ENCODE measurements at places on chromosomes 16 and 17.

DNA sequence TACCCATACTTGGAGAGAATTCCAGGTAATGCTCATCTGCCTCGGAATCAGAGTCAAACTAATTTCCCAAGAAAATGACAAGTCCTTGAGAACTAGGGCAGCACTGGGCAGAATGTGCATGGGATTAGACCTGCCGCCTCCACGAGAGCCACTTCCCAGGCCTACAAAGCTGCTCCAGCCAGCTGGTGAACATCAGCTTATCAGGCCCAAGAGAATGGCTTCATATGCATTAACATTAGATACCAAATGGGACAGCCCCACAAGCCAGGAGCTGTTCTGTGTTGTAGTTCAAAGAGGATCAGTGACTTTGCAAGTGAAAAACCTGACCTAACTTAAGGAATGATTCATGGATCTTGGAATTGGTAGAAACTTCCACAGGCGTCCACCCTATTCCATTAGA, 203.3 kb downstream of the CYLD start:
- no peak for DNase-seq

GRCh38 chr17:62859146-62859545, 51.0 kb upstream of the MARCHF10 start:
- DNase-seq: peak; percentile 76

- DNase-seq: no peak
Observed at GRCh38 chr16:67996666-67997065, 2.6 kb downstream of the DPEP2 start.

- DNase-seq: peak; percentile 56
Observed at GRCh38 chr16:58269526-58269925, 25.3 kb downstream of the PRSS54 start.

GRCh38 chr16:47734081-47734857, 273.1 kb downstream of the PHKB start:
- DNase-seq: no peak

DNA sequence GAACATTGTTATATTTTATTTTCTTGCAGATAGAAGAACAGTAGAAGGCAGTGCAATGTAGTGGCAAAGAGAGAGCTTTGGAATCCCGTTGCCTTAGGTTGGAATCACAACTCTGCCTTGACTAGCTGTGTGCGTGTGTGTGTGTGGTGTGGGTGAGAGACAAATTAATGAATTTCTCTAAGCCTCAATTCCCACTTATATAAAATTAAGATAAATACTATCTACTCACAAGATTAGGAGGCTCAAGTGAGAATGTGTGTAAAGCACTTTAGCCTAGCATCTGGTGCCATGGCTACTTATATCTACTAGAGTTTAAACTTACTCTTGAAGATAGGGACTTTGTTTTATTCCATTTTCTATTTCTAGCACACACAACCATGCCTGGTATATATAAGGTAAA, 12.8 kb downstream of the CPD start:
- DNase-seq: no peak

DNA sequence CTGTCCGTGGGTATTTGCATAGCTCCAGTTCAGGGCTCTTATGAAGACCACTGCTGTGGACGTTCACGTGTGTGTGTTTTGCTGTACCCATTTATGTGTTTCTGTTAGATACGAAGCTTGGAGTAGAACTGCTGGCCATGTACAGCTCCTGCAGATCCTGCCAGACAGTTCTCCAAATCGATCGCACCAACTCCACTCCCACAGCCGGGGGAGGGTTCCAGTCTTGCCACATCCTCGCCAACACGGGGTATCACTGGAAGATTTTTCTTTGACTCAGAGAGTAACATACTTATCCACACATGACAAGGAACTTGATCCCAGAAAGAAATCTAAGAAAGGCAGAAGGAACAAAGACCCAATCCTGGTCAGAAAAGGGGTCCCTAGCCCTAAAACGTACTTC, 37.4 kb downstream of the TMEM186 start:
- no peak for DNase-seq

GRCh38 chr16:70395345-70395901, 43.5 kb downstream of the ST3GAL2 start:
- peak; percentile 30 for DNase-seq

- DNase-seq: peak; percentile 59
Observed at GRCh38 chr17:71987634-71988033, 133.2 kb upstream of the SOX9 start.

DNA sequence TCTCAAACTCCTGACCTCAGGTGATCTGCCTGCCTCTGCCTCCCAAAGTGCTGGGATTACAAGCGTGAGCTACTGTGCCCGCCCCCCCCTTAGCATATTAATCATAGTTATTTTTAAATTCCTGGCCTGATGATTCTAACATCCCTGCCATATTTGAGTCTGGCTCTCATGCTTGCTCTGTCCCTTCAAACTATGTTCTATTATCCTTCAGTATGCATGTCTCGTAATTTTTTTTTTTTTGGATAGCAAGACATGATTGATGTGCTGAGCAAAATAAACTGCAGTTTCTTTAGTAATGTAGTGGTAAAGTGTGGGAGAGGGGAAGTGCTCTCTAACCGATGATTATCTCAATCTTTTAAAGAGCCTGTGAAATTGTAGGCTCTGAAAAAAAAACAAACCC, 34.3 kb upstream of the TMEM92 start:
- no peak for DNase-seq

DNA sequence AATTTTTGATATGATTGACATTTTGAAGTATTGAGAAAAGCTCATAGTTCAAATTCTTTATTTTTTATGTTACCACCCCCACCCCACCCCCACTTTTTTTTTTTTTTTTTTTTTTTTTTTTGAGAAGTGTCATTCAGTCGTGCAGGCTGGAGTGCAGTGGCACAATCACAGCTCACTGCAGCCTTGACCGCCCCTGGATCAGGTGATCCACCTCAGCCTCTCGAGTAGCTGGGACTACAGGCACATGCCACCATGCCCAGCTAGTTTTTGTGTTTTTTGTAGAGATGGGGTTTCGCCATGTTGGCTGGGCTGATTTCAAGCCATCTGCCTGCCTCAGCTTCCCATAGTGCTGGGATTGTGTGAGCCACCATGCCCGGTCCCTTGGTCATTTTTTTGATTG, 7.4 kb downstream of the TAF15 start:
- DNase-seq: no peak

DNA sequence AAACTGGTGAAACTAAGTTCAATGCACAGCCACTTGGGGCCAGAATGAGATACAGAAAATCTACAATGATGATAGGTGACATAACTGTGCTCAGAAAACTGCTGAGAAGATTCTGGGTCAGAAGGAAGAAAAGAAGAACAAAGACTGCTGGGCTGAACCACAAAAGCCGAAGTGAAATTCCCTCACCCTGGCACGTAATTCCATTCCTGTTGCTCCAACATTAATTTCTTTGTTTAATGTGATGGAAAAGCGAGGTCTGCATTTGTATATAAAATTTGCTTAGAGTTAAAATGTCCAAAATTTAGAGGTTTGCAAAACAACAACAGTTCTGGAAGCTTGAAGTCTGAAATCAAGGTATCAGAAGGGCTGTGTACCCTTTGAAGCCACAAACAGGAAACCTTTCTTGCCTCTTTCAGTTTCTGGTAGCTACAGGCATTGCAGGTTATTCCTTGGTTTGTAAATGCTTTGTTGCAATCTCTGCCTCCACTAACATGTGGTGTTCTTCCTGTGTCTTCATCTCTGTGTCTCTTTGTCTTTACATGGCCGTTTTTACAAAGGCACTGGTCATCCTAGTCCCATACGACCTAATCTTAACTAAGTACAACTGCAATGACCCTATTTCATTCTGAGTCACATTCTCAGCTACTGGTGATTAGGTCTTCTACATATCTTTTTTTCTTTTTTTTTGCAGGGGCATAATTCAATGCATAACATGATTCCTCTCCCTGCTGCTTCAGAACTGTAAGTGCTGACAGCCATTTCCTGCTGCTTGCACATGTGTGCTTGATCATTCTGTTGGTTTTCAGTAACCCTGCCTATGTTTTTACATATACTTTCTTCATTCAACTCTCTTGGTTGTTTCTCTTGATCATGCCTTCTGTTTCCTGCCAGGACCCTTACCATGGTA, 603.0 kb upstream of the CDH8 start:
- no peak for DNase-seq

DNA sequence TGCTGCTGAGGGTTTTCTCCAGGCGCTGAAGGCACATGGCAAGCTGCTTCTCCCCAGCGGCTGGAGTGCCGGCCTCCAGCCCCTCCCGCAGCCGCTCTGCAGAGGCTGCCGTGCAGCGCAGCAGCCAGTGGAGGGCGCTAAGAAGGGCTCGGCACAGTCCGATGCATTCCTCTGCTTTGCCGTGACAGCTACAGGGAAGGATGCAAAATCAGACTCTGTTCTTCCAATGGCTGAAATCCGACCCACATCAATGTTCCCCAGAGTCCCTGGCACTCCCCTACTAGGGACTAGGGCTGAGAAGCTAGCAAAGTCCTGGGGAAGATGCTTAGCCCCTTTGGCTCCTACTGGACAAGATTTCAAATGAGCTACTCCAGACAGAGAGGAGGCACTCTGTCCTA, 19.0 kb downstream of the MED24 start:
- DNase-seq: peak; percentile 29

DNA sequence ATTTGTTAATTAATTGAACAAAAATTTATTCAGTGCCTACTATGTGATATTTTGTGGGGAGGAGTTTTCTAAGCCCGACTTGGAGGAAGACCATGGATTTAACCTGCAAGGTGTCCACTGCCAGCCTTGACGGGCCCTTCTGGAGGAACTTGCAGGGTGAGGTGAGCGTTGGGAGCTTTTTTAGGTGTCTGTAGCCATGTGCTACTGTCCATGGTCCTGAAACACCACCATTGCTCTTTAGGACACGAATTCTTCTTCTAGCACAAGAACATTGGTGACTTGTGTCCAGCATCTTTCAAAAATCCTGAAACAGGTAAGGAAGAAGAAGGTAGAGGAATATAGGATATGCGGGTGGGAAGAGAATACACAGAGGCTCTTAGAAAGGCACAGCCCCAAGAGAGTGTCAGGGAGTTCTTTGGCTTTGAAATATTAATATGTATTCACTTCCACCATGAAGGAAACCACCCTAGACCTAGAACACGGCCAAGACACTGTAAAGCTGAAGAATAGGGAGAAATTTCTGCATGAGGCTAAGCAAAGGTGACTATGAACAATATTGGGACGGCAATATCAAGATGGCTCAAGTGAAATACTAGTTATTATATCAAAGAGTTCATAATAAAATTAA, 27.9 kb upstream of the OR4D1 start:
- DNase-seq: peak; percentile 43

GRCh38 chr17:7460850-7461660, 16.2 kb downstream of the CHRNB1 start:
- DNase-seq: no peak

DNA sequence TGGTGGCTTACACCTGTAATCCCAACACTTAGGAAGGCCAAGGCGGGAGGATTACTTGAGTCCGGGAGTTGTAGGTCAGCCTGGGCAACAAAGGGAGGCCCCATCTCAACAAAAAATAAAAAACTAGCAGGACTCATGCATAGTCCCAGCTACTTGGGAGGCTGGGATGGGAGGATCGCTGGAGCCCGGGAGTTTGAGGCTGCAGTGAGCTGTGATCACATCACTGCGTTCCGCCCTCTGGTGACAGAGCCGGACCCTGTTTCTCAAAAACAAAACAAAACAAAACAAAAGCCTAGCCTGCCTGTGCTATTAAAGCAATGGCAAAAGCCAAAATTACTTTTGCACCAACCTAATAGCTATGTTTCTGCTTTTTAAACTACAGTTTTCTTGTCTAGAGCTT, 1.5 kb downstream of the FCSK start:
- no peak for DNase-seq

DNA sequence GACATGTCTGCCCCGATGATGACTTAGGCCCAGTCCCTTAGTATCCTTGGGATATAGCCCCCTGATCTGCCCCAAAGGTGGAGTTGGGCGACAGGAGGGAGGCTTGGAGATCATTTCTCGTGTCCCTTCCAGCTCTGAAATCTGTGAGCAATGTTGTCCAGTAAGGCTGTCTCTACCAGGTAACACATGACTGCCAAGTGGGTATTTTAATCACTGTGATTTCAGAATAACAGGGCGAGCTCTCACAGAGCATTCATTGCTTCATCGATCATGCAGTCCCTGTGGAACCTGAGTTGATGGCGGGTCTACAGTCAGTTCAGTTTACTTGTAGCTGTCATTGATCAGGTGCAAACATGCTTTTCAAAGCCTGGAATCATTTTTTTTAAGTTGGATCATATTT, 39.2 kb downstream of the KSR1 start:
- no peak for DNase-seq

DNA sequence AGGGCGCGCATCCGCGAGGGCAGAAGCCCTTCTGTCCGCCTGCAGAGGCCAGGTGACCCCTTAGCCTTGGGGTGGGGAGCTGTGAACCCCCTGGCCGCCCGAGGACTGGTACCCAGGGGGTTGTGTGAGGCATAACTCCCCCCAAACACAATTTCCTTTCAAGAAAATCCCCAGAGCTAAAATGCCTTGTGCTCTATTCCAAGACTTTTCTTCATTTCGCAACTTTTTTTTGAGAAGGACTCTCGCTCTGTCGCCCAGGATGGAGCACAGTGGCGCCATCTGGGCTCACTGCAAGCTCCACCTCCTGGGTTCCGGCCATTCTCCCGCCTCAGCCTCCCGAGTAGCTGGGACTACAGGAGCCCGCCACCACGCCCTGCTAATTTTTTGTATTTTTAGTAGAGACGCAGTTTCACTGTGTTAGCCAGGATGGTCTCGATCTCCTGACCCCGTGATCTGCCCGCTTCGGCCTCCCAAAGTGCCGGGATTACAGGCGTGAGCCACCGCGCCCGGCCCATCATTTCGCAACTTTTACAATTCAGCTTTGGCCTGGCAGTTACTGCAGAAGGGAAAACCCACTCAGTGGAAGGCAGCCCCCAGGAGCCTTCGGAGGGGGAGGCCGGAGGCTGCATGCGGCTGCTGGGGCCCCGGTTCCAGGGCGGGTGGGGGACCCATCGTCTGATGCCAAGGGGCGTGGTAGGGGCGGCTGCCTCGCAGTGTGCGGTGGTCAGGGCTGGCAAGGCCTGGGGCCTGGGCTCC, 963 bp upstream of the APRT start:
- peak; percentile 41 for DNase-seq

GRCh38 chr17:80997424-80998117, 5.9 kb downstream of the CHMP6 start:
- no peak for DNase-seq

- DNase-seq: no peak
Observed at GRCh38 chr16:79339863-79340262, 260.7 kb downstream of the MAF start.

DNA sequence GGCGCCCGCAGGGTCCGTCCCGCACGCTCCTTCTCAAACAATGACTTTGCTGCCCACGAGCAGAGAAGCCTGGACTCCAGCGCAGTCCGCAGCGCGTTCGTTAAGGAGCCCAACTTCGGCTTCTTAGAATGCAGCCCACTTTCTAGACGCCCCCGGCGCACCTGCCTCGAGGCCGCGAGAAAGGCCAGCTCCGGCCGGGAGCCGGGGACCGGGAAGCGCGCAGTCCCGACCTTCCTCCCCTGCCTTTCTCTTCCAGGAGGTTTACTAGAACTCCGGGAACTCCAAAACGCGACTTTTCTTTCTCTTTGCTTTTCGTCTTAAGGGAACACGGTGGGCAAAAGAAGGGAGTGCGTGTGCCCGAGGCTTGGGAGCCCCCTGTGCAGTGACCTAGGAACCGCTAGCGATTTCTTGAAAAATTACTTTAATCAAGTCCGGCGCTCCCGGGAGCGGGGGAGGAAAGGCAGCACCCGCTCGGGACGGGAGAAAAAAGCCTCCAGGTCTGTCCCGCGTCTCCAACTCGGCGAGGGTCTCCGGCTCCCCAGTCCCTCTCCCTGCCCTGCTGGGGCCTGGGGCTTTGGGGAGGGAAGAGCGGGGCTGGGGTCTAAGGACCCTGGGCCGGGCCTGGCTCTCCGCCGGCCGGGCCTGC, 2.6 kb downstream of the HNF1B start:
- no peak for DNase-seq
